Common myeloid progenitor, CD34-positive (primary cell): ENCODE measurements at places on chromosomes 4 and X.

DNA sequence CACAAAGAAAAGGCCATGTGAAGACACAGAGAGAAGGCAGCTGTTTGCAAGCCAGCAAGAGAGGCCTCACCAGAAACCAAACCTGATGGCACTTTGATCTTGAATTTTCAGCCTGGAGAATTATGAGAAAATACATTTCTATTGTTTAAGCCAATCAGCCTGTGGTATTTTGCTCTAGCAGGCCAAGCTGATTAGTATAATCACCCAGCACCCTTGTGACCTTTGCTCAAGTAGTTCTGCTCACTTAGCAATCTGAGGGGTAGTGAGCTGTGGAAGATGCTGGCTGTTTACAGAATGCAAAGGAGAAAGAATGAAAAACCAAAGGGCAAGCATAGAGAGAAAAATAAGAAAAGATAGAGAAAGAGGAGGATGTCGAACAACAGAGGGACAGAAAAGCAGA, 396.4 kb upstream of the BOD1L1 start:
- DNase-seq: no peak

DNA sequence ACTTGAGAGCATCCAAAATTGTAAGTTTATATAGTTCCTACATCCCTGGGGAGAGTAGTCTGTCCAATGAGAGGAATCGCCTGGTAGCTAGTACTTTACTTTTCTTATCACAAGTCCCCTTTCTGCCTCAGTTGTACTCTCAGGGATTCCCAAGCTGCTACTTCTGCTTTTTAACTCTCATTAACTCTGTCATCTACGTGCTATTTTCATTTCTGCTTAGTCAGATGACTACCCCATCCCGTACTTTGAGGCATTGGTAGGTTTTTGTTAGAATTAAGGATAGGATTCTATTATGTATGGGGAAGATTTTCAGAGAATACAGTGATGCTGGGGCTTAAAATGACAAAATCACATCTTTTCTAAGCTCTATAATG, 24.7 kb downstream of the RBPJ start:
- no peak for DNase-seq

DNA sequence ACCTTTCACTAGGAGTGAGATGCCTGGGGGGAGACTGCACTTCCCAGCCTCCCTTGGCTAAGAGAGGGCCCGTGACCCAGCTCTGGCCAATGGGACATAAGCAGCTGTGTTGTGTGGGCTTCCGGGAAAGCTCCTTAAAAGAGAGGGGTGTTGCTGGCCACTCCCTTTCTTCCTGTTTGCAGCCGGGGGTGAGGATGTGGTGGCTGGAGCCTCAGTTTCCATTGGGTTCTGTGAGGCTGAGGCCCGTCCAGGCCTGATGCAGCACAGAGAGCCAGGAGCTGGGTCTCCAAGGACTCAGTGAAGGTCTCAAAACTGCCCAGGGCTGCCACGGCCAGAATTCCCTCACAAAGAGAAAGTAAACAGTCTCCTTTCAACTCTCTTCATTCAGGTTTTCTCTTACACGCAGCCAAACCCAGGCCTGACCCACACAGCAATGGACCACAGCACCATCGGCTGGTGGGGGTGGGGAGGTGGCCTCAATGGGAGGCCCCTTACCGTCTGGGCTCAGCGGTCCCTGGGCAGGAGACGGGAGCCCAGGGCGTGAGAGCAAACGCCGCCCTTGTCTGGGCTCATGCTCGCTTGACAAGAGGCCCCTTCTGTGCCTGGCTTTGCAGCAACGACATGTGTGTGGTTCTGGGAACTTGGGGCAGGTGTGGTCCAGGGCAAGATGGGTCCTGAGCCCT, 6.6 kb downstream of the NKX1-1 start:
- no peak for DNase-seq

- peak; percentile 56 for DNase-seq
Observed at GRCh38 chr4:26330186-26330787, 9.5 kb downstream of the RBPJ start.

GRCh38 chr4:72358483-72358882, 210.5 kb downstream of the ADAMTS3 start:
- no peak for DNase-seq

- DNase-seq: no peak
Observed at GRCh38 chr4:6268650-6269615, 717 bp upstream of the WFS1 start.
